ENCODE measurements at places on chromosomes 5 and 9. TPM values are rescaled to one million over a fixed set of nuclear protein-coding genes. Genes with fewer than 3 reads are reported as not detected.

NR3C1 gene
- total RNA-seq: 105 TPM

MSX2 gene
- 2.9 TPM for total RNA-seq

OSMR gene
- total RNA-seq: 164 TPM

FOXI1 gene
- total RNA-seq: not detected

CXXC5 gene
- 40.0 TPM for total RNA-seq

ANKRD55 gene
- 0.32 TPM for total RNA-seq

SLC34A3 gene
- not detected for total RNA-seq

SLC22A4 gene
- 4.6 TPM for total RNA-seq

ARL14EPL gene
- total RNA-seq: 0.63 TPM

CDX1 gene
- not detected for total RNA-seq

TRIM36 gene
- 23.9 TPM for total RNA-seq

SLC24A2 gene
- not detected for total RNA-seq

DNA sequence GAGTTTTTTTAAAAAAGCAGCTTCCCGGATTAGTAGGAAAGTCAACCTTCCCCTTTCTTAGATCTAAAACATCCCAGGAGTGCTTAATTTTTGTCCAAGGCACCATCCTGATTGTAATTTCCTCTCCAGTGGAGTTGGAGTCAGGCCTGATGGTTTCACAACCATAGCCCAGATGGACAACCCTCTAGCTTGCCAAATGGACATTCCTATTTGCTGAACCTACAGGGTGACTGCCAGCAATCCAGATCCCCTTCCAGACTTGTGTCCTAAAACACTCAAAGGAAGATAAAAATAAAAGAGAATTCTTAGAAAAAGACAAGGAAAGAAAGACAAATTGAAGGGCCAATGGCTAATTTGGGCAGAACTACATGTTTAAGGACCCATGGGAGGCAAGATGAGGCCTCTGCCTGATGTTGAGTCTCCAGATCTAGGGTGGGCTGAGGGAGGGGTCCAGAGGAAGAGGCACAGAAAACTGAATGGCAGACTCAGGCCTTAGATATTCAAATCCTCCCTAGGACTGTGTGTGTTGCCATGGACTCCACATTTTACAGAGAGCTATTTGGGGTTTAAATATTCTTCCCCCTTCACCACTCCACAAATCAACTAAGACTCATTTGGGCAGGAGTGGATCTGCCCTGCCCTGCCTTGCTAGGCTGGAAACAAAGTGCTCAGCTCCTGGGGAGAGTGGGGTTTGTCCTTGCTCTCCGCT lies 38.5 kb upstream of the SLC44A1 start:
- H3K4me3 ChIP-seq: no peak overlapping the region
- peak overlapping the region; percentile 62 for H3K27ac ChIP-seq
- no peaks in the 10 kb centered on the region for H3K36me3 ChIP-seq
- DNase-seq: no peak
- no peaks in the 10 kb centered on the region for H3K27me3 ChIP-seq

- no peak for DNase-seq
- no peaks in the 10 kb centered on the region for H3K4me1 ChIP-seq
- H3K27me3 ChIP-seq: no peaks in the 10 kb centered on the region
- no peak overlapping the region for H3K4me3 ChIP-seq
- H3K27ac ChIP-seq: no peak overlapping the region
Measured at GRCh38 chr9:11328326-11328725, 715.5 kb upstream of the PTPRD start.

DNA sequence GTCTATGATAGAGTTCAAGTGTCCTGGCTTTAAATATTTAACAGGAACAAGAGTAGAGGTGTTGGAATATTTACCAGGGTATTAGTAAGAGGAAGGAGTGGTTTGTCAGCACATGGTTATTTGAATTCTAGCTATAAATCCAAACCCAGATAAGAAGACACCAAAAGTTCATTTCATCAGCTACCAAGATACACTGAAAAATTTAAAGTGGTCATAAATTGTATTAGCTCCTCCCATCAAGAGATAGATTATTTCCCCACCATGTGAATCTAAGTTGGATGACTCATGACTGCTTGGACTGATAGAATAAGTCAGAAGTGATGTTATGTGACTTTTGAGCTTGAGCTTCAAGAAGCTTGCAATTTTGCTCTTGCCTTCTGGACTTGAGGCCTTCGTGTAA lies 72.1 kb upstream of the GRAMD2B start:
- no peak overlapping the region for H3K27ac ChIP-seq
- no peaks in the 10 kb centered on the region for H3K36me3 ChIP-seq
- no peaks in the 10 kb centered on the region for H3K27me3 ChIP-seq
- no peak for DNase-seq

- H3K27ac ChIP-seq: no peak overlapping the region
- no peaks in the 10 kb centered on the region for H3K27me3 ChIP-seq
- no peaks in the 10 kb centered on the region for H3K4me1 ChIP-seq
- no peak overlapping the region for H3K4me3 ChIP-seq
- H3K36me3 ChIP-seq: no peaks in the 10 kb centered on the region
- DNase-seq: no peak
Measured at GRCh38 chr9:117343427-117343826, 71.4 kb downstream of the ASTN2 start.

DNA sequence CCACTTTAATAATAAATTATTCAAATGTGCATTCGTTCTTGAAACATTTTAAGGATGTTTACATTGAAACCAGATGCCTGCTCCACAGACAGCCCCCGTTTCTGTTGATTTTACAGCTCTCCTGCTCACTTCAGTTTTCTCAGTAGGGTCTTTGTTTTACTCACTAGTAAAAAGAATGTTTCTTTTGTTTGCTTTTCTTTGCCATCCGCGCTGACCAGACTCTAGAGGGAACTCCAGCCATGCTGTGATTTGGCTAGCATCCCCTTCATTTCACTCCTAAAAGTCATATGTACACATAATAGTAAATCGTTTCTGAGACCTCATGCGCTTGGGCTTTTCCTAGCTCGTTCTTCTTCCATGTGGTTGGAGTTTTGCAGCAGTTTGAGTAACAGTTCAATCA lies 28.7 kb upstream of the PALM2AKAP2 start:
- H3K4me3 ChIP-seq: no peak overlapping the region
- H3K27ac ChIP-seq: no peak overlapping the region

DNA sequence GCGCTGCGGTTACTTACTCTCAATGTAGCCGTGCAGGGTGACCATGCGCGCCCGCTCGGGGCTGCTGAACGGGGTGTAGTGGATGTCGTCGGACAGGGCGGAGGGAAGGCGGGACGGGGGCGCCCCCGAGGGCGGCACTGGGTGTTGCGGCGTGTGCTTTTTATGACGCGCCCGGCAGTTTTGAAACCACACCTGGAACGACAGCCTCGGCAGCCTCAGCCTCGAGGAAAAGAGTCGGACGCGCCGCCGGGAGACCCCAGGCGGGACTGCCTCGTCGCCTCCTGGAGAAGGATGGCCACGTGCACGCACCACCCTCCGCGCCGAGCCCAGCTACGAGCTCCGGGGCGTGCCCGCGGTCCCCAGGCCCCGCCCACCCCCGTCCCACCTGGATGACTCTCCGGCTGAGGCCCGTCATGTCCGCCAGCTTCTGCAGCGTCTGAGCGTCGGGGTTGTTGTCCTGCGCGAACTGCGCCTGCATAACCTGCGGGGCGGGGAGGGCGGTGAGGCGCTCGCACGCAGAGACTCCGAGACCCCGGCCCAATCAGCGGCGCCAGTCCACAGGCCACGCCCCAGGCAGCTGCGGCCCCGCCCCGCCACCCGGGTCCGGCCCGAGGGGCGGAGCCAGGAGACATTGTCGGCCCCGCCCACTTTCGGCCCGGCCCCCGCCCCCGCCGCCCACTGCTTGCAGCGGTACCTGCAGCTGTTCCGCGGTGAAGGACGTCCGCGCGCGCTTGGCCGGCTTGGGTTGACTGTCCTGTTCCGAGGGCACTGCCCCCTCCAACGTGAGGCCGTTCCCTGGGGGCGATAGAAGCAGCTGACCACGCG lies 15.0 kb downstream of the LHX6 start:
- no peak overlapping the region for H3K4me3 ChIP-seq
- H3K27ac ChIP-seq: no peak overlapping the region
- no peaks in the 10 kb centered on the region for H3K36me3 ChIP-seq
- H3K27me3 ChIP-seq: no peaks in the 10 kb centered on the region
- DNase-seq: no peak

GRCh38 chr9:97632248-97632984 lies 752 bp downstream of the TSTD2 start:
- H3K36me3 ChIP-seq: no peaks in the 10 kb centered on the region
- DNase-seq: peak; percentile 84
- H3K27ac ChIP-seq: peak overlapping the region; percentile 96
- no peaks in the 10 kb centered on the region for H3K27me3 ChIP-seq

GRCh38 chr5:15441433-15442192 lies 58.4 kb upstream of the FBXL7 start:
- H3K36me3 ChIP-seq: no peaks in the 10 kb centered on the region
- H3K4me3 ChIP-seq: no peak overlapping the region
- no peak overlapping the region for H3K27ac ChIP-seq
- no peaks in the 10 kb centered on the region for H3K27me3 ChIP-seq

- no peak overlapping the region for H3K27ac ChIP-seq
- peaks cover 8% of the 10 kb centered on the region for H3K36me3 ChIP-seq
- no peak overlapping the region for H3K4me3 ChIP-seq
- H3K27me3 ChIP-seq: no peaks in the 10 kb centered on the region
Measured at GRCh38 chr5:68283766-68284165, 68.2 kb downstream of the PIK3R1 start.

DNA sequence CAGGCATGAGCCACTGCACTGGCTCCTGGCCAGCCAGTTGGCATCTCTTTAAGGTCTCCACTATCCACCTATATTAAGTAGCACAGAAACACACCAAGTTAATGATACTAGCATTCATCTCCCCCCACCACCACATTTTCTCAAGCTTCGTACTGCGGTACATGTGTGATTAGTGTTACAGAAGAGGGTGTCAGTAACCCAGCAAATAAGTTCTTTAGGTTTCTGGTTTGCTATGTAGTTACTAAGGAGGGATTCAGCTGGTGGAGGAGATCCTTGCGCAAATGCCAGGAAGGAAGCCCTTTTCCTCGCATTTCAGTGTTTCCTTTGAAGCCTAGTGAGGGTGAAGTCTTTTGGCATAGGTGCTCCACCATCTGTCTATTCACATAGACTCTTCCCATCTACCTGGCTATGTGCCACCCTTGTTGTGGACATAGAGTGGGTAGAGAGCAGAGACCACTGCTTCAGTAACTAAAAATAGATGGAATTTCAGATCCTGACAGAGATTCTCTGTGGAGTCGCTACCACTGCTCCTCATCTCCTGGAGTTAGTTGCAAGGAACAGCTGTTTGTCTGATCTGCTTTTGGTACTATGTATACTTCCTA lies 16.7 kb downstream of the UBE2D2 start:
- no peaks in the 10 kb centered on the region for H3K27me3 ChIP-seq
- no peak overlapping the region for H3K4me3 ChIP-seq
- no peaks in the 10 kb centered on the region for H3K36me3 ChIP-seq
- no peak overlapping the region for H3K27ac ChIP-seq
- DNase-seq: no peak

DNA sequence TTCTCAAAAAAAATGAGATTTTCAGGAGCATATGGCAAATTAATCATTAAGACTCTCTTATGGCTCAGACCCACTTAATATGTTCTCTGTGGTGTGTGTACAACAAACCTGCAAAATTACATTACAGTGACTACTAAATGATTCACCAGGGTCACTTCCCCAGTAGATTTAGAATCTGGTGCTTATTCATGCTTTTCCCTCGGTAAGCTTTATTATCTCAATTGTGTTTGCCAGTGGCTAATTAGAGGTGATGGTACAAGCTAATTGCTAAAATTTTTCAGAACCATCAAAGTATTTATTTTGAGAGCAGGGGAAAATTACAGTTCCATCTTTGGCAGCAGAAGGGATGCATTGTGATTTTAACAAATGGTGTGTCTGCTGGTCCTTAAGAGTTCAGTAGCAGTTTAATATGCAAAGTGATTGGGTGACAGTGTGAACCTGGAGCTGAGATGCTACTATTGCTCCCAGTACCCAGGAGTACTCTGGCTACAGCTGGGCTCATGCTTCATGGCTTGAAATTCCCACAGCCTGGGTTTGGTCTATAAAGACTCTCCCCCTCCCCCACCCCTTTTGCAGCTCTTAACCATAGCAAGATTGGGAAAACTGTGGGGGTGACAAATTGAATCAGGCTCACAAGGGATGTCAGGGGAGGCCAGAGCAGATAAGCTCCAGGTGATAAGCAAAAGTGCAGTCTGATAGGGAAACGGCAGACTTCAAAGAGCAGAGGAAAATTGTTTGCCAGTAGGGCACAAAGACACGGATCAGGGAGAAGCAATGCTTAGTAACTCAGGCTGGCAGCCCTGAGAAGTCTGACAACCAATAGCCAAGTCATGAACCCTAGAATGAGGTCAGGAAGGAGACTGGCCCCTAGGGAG lies 92.8 kb upstream of the RAD23B start:
- no peaks in the 10 kb centered on the region for H3K36me3 ChIP-seq
- no peak overlapping the region for H3K4me3 ChIP-seq
- no peak overlapping the region for H3K27ac ChIP-seq
- DNase-seq: no peak
- no peaks in the 10 kb centered on the region for H3K4me1 ChIP-seq

GRCh38 chr5:1915316-1915715 lies 32.6 kb upstream of the IRX4 start:
- H3K27me3 ChIP-seq: no peaks in the 10 kb centered on the region
- DNase-seq: no peak
- no peak overlapping the region for H3K27ac ChIP-seq
- H3K36me3 ChIP-seq: no peaks in the 10 kb centered on the region

DNA sequence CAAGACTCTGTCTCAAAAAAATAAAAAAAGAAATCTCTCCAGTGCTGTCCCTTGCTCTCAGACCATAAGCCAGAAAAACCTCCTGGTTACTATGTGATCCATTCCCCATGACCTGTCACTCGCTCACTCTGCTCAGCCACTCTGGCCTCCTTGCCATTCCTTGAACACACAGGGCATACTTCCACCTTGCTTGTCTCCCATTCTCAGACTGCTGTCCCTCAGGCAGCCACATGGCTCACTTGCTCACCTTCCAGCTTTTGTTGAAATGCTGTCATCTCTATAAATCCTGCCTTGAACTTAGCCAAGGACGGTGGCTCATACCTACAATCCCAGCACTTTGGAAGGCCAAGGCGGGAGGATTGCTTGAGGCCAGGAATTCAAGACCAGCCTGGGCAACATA lies 82.9 kb downstream of the UGCG start:
- no peak overlapping the region for H3K27ac ChIP-seq
- no peak for DNase-seq
- H3K36me3 ChIP-seq: no peaks in the 10 kb centered on the region
- H3K4me3 ChIP-seq: no peak overlapping the region
- H3K27me3 ChIP-seq: no peaks in the 10 kb centered on the region

DNA sequence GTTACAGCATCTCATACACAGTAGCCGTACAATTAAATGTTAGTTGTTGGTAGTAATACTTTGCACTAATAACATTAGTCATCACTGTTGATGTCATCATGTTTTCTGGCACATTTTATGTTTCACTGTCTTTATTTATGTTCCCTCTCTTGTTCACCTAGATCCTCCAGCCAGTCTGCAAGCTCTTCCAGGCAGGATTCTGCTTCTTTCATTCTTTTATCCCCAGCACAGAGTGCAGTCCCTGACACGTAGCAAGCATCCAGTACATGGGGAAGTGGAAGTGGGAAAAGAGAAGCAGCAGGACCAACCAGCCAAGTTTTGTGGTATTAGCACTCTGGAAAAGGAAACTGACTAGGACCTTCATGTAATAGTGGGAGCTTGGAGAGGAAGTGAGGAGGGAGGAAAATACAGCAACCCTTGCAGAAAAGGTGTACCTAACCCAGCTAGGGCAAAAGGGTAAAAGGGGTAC lies 89.7 kb upstream of the SLC44A1 start:
- DNase-seq: no peak
- H3K27ac ChIP-seq: no peak overlapping the region
- no peak overlapping the region for H3K4me3 ChIP-seq
- H3K36me3 ChIP-seq: no peaks in the 10 kb centered on the region
- H3K4me1 ChIP-seq: no peaks in the 10 kb centered on the region
- H3K27me3 ChIP-seq: no peaks in the 10 kb centered on the region

- H3K4me1 ChIP-seq: no peaks in the 10 kb centered on the region
- DNase-seq: no peak
- H3K36me3 ChIP-seq: no peaks in the 10 kb centered on the region
- no peak overlapping the region for H3K4me3 ChIP-seq
Measured at GRCh38 chr9:84001621-84002020, 21.0 kb downstream of the RMI1 start.
